ENCODE measurements at places on chromosomes 1 and 21.

DNA sequence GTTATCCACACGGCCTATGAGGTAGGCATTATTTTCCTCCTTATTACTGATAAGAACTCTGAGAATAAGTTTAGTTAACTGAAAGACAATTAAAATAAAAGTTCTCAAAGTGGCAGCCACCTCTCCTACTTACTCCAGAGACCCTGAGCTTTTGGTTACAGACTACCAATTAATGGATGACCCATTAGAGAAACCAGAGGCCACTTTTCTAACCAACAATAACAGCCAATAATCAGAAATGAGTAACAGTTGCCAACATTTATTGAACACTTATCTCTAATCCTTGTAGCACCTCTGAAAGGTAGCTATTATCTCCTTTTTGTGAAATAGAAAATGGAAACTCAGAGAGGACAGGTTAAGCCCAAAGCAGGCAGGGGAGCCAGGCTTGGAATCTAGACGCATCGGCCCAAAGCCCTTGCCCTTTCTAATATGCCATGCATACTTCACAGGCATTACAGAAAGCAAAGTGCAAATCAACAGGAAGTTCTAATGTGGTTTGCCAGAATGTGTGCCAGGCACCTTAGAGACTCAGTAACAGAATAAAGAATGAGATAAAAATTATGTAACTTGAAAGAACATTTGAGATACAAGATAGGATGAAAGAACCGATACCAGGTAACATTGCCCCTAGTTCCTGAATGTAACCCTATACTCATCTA is 50.0 kb downstream of the BEND5 start:
- H3K27me3 ChIP-seq, result no peaks in the 10 kb centered on the region
- no peak overlapping the region for H3K4me3 ChIP-seq
- DNase-seq, result no peak

GRCh38 chr1:23423415-23424292 is 894 bp downstream of the TCEA3 start:
- no peak overlapping the region for H3K4me3 ChIP-seq
- DNase-seq, result no peak
- H3K4me1 ChIP-seq, result peaks cover 24% of the 10 kb centered on the region
- no peaks in the 10 kb centered on the region for H3K27me3 ChIP-seq
- no peaks in the 10 kb centered on the region for H3K36me3 ChIP-seq

DNA sequence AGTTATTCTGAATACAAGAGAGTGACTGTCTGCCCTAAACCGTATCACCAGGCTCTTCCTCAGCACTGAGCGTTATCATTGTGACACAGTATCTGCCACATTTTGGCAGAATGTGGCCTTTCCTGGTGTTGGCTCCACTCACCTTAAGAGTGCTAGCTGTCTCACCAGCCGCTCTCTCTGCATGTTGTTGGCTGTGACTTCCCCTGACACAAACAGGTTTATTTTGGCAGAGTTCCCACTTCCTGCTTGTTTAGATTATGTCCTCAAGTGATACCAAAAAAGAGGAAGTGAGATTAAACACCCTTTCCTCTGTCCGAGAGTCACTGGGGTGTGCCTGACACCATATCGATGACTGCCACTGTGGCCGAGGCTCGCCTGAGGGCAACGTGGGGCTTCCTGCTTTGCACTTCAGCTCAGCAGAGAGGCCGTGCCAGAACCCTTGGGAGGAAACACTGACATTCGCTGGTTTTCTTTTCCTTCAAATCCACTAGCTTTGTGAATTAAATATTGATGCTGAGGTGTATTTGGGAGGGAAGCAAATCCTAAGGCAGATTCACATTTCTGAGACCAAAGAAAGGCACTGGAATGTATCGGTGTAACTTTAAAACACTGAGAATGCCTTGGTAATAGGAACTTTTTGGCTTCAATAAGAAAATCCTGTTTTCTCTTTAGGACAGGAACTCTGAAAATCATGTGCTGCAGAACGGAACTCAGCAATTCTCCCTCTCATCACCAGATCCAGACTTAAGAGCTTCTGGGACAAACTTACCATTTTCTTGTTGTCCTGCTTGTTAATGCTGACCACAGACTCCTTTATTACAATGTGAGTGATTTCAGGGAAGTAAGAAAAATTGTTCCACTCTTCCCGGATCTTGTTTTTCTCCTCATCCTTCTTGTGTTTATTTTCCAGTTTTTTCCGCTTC is 102.1 kb downstream of the JAK1 start:
- H3K4me1 ChIP-seq, result peaks cover 22% of the 10 kb centered on the region
- H3K27ac ChIP-seq, result peak overlapping the region; percentile 87
- no peaks in the 10 kb centered on the region for H3K27me3 ChIP-seq
- H3K36me3 ChIP-seq, result peaks cover 51% of the 10 kb centered on the region
- peak; percentile 61 for DNase-seq

- H3K36me3 ChIP-seq, result no peaks in the 10 kb centered on the region
- H3K4me1 ChIP-seq, result no peaks in the 10 kb centered on the region
- DNase-seq, result no peak
- no peak overlapping the region for H3K4me3 ChIP-seq
- H3K27me3 ChIP-seq, result peaks cover 2% of the 10 kb centered on the region
- no peak overlapping the region for H3K27ac ChIP-seq
These were observed 2.2 kb upstream of the KCNA3 start for GRCh38 chr1:110676970-110677369.

- no peak for DNase-seq
- no peaks in the 10 kb centered on the region for H3K4me1 ChIP-seq
These were observed 81.7 kb upstream of the TMPRSS2 start for GRCh38 chr21:41589620-41590175.

DNA sequence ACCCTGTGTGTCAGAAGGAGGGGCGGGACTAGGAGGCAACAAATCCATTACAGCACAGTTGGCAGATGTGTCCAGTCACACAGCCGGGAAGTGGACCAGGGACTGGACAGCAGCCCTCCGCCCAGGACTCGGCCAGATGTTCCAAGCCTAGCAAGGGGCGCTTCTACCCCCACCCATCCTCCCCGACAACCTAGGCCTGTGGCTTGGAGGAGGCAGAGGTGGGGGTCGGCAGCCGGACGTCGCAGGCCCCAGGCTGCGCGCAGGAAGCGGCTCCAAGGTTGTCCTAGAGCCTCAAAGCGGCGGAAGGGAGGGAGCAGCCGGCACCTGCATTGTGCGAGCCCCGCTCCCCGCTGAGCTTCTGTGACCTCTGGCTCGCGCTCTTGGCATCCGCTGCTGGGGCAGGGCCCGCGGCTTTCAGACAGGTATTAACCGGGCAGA is 20.6 kb upstream of the MYCL start:
- H3K36me3 ChIP-seq, result no peaks in the 10 kb centered on the region
- no peak overlapping the region for H3K27ac ChIP-seq
- no peak for DNase-seq
- H3K4me1 ChIP-seq, result peaks cover 5% of the 10 kb centered on the region

- no peaks in the 10 kb centered on the region for H3K4me1 ChIP-seq
- no peak overlapping the region for H3K27ac ChIP-seq
- no peaks in the 10 kb centered on the region for H3K27me3 ChIP-seq
- no peak overlapping the region for H3K4me3 ChIP-seq
- no peaks in the 10 kb centered on the region for H3K36me3 ChIP-seq
These were observed 103.2 kb upstream of the DYNLT5 start for GRCh38 chr1:66648901-66649595.

DNA sequence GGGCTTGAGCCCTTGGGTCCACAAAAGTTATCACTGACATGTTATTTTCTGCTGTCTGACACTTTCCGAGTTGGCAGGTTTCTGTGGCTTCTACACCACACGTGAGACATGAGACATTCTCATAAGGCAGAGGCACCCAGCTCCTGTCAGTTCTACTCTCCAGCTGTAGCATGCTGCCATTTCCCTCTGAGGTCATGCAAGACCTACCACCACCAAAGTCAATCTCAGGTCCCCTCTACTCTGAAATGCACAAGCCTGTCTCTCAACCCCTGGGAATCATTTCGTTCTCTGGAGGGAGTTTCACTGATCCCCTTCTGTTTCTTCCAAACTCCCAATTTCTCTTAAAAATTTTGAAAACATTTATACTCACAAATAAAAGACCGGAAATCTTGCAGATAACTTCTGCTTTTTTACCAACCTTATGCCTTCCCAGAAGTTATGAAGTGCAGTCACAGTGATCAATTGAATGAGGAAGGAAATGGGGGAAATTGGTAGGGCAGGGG is 39.5 kb upstream of the CR2 start:
- H3K27ac ChIP-seq, result no peak overlapping the region
- no peaks in the 10 kb centered on the region for H3K36me3 ChIP-seq
- H3K27me3 ChIP-seq, result no peaks in the 10 kb centered on the region
- no peaks in the 10 kb centered on the region for H3K4me1 ChIP-seq
- DNase-seq, result no peak

GRCh38 chr1:35835398-35835797 is 27.6 kb downstream of the AGO4 start:
- no peaks in the 10 kb centered on the region for H3K4me1 ChIP-seq
- no peak for DNase-seq
- H3K27ac ChIP-seq, result no peak overlapping the region
- peaks cover 16% of the 10 kb centered on the region for H3K36me3 ChIP-seq

DNA sequence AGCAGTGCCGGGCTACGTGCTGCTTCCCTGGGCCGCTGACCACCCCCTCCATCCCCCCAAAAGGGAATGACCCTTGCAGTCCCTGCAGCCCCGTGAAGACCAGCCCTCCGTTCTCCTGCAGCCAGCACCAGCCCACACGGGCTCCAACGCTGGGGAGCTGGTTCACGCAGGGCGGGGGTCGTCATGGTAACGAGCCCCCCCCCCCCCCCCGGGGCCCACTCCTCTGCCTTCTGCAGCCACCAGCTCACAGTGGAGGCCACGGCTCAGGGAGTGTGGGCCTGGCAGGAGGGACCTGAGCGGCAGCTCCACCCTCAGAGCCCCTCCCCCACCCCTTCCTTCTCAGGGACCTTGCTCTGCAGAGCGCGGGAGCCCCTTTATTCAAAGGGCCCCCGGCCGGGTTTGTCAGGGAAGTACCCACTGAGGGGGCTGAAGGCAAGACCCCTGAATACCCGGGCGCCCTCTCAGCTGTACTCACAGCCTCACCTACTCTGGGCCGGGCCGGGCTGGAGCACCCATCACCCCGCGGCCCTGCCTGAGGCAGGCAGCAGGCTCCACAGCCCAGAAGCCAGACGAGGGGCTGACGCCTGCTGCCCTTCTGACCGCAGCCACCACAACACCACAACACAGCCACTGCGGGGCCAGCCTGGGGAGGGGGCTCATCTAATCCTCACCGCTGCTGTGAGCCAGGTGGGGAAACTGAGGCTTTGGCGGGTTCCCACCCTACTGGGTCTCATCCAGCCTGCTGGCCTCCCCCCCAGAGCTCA is 12.6 kb downstream of the MEGF6 start:
- H3K4me1 ChIP-seq, result peaks cover 60% of the 10 kb centered on the region
- H3K4me3 ChIP-seq, result no peak overlapping the region
- no peak overlapping the region for H3K27ac ChIP-seq
- peak; percentile 41 for DNase-seq
- H3K27me3 ChIP-seq, result peaks cover 82% of the 10 kb centered on the region

GRCh38 chr1:42940851-42941639 is 17.6 kb downstream of the SLC2A1 start:
- no peaks in the 10 kb centered on the region for H3K27me3 ChIP-seq
- H3K36me3 ChIP-seq, result peaks cover 88% of the 10 kb centered on the region
- H3K4me3 ChIP-seq, result no peak overlapping the region
- H3K27ac ChIP-seq, result peak overlapping the region; percentile 56
- H3K4me1 ChIP-seq, result peaks cover 88% of the 10 kb centered on the region

DNA sequence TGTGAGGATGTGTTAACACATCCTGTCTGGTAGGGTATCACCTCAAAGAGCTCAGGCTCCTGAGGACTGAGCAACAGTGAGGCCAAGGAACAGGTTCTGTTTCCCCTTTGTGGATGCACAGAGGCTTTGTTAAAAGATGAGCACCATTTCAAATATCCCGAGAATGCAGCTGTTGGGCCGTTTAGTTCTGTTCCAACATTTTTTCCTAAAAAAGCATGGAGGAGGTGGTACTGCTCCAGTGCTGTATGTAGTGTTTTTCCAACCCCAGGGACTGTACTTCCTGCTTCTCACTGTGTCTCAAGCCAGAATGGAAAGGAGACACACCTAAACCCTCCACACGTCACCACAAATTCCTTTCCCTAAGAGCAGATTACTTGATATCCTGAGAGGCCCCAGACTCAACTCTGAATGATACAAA is 53.8 kb upstream of the BCL10 start:
- DNase-seq, result no peak
- H3K4me3 ChIP-seq, result no peak overlapping the region
- H3K27me3 ChIP-seq, result no peaks in the 10 kb centered on the region
- H3K27ac ChIP-seq, result no peak overlapping the region
- no peaks in the 10 kb centered on the region for H3K4me1 ChIP-seq

DNA sequence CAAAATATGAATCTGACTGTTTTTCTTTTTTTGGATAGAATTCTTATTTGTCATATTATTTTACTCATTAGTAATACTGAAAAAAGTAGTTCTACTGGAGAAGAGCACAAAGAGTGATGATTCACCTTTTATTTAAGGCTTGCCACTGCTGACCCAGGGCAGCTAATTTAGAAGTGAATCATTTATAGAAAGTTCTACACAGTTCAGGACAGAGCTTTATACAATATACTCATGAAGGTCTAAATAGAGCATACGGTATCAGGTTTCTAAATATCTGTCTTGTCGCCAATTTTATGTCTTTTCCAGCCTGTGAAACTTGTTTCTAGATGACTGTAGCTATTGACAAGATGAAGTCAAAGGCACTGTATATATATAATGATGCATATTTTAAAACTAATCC is 25.0 kb downstream of the GIPC2 start:
- no peak overlapping the region for H3K4me3 ChIP-seq
- H3K27me3 ChIP-seq, result peaks cover 6% of the 10 kb centered on the region
- H3K27ac ChIP-seq, result no peak overlapping the region
- no peaks in the 10 kb centered on the region for H3K36me3 ChIP-seq
- H3K4me1 ChIP-seq, result no peaks in the 10 kb centered on the region

GRCh38 chr1:174724219-174724618 is 275.5 kb upstream of the CACYBP start:
- no peak overlapping the region for H3K27ac ChIP-seq
- no peaks in the 10 kb centered on the region for H3K36me3 ChIP-seq
- DNase-seq, result no peak
- no peak overlapping the region for H3K4me3 ChIP-seq
- H3K4me1 ChIP-seq, result no peaks in the 10 kb centered on the region

DNA sequence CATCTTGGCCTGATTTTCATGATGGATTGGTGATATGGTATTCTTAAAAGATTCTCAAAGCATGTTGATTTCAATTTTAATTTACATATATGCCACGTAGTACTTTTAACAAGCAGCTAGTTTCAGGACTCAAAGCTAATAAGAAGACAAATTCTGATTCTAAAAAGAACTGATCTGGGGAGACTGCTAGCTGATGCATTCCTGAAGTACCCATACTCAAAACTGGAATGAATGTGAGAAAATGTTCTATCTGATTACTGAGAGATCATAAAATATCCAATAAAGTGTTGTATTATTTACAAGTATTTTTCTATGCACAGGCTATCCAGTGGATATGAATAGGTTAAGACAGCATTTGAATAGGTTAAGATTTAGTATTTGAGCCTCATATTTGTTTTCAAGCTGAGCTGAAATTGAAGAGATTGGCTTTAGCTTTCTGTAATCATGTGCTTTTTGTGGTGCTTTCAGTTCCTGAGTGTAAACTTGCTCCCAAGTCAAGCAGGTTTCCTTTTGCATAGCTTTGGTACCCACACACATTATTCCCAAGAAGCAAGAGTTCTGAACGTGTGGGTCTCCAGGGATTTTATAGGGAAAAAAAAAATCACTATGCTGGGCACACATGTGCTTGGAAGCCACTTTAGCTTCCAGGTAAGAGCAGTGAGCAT is 114.1 kb downstream of the VPS13D start:
- peaks cover 67% of the 10 kb centered on the region for H3K36me3 ChIP-seq
- no peak overlapping the region for H3K4me3 ChIP-seq
- H3K4me1 ChIP-seq, result peaks cover 8% of the 10 kb centered on the region
- no peak for DNase-seq
- no peak overlapping the region for H3K27ac ChIP-seq

GRCh38 chr1:6962478-6962995 is 177.3 kb downstream of the CAMTA1 start:
- peak overlapping the region; percentile 28 for H3K4me3 ChIP-seq
- DNase-seq, result peak; percentile 86
- H3K27me3 ChIP-seq, result peaks cover 35% of the 10 kb centered on the region
- no peaks in the 10 kb centered on the region for H3K36me3 ChIP-seq
- H3K4me1 ChIP-seq, result peaks cover 22% of the 10 kb centered on the region
- H3K27ac ChIP-seq, result no peak overlapping the region
